ENCODE measurements at places on chromosomes 12 and 14. TPM values are rescaled to one million over a fixed set of nuclear protein-coding genes. Genes with fewer than 3 reads are reported as not detected.

COQ6 gene
- total RNA-seq, result 24.0 TPM

CMTM5 gene
- total RNA-seq, result not detected

ACOT6 gene
- total RNA-seq, result not detected

C12orf42 gene
- not detected for total RNA-seq

FAM181A gene
- total RNA-seq, result not detected

DPY19L2 gene
- total RNA-seq, result 13.9 TPM

KCNJ8 gene
- 0.24 TPM for total RNA-seq

RNASE7 gene
- not detected for total RNA-seq

CHGA gene
- not detected for total RNA-seq

KRT71 gene
- total RNA-seq, result not detected

SERPINA5 gene
- total RNA-seq, result not detected

COCH gene
- total RNA-seq, result 4.8 TPM

MYF6 gene
- total RNA-seq, result not detected

CLEC14A gene
- total RNA-seq, result not detected

CCDC197 gene
- not detected for total RNA-seq

NTN4 gene
- 670 TPM for total RNA-seq

TAC3 gene
- total RNA-seq, result not detected

TMEM229B gene
- total RNA-seq, result 0.37 TPM

SRRM4 gene
- not detected for total RNA-seq

EFCAB11 gene
- 8.7 TPM for total RNA-seq

MYRFL gene
- total RNA-seq, result not detected

FCF1 gene
- total RNA-seq, result 59.5 TPM

TC2N gene
- 2.1 TPM for total RNA-seq

PLEKHG7 gene
- total RNA-seq, result not detected

MANSC1 gene
- 9.1 TPM for total RNA-seq

SLC6A12 gene
- not detected for total RNA-seq

RHEBL1 gene
- 1.2 TPM for total RNA-seq

TMEM63C gene
- 0.11 TPM for total RNA-seq

PLXNC1 gene
- 1.1 TPM for total RNA-seq

APOF gene
- not detected for total RNA-seq

GUCY2C gene
- not detected for total RNA-seq

RPGRIP1 gene
- not detected for total RNA-seq

SLC6A13 gene
- not detected for total RNA-seq

OAS2 gene
- total RNA-seq, result not detected
